ENCODE measurements at places on chromosomes 11 and 22.

- no peak for DNase-seq
Observed at GRCh38 chr11:19868281-19868821, 155.7 kb downstream of the NAV2 start.

DNA sequence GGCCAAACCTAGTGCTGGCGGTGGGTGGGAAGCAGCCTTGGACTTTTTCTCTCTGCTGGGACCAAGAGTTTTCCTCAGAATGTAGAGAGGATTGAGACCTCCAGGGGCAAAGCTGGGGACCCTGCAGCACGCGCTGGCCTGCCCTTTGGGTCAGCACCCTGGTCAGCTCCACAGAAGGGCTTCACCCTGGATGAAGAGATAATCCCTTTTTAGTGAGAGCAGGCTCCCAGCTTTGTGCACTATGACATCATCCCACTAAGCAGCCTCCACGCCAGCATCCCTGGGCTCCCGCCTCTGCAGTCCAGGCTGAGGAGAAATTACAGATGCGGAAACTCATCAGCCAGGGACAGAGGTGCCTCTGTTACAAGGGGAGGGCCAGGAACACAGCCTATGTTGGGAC lies 23.5 kb downstream of the DRICH1 start:
- no peak for DNase-seq

DNA sequence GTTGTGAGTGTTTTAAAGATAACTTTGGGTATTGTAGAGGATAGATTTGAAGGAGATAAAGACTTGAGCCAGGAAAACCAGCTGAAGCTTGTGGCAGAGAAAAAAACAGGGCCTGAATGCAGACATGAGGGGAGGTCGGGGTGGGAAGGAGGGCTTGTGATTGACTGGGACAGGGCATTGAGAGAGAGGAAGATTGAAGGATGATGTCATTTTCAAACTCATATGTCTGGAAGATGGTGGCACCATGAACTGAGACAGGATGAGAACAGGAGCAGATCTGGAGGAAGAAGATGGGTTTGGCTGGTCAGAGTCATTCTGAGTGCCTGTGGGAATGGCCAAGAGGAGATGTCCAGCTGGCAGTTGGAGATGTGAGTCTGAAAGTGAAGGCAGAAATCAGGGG lies 14.7 kb downstream of the CSNK2A3 start:
- DNase-seq = no peak

DNA sequence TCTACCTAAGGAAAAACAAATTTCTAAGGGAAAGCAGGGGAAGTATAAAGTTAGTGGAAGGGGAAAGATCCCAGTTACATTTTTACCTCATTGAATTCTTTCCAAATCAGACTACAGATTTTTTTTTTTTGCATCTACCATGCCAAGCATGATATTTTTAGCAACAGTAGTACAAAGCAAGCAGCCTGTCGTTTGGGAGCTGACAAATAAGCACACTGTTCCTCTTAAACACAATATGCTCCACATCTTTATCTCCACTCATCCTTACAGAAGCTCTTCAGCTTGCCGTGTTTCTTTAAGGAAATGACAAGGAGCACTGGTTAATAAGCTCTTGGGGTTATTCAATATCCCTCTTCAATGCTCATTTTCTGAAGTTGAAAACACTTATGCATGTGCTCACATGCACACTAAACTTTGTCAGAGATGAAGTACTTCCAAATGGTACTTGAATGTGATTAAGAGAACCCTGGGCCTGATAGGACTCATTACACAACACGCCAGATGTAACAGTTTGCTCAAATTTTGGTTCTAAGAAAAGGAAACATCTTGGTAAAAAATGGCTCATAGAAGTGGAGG lies 53.8 kb downstream of the PAX6 start:
- no peak for DNase-seq
